Smooth muscle cell of trachea (primary cell): ENCODE measurements at places on chromosomes 5 and 9. TPM values are rescaled to one million over a fixed set of nuclear protein-coding genes. Genes with fewer than 3 reads are reported as not detected.

The CSF1R gene
- under 0.01 and 0.17 TPM in 2 replicates for total RNA-seq

The TMEM232 gene
- total RNA-seq, result 7.0 and 7.6 TPM in 2 replicates

The TMEM215 gene
- total RNA-seq, result not detected in 2 replicates

The GFRA3 gene
- not detected in 2 replicates for total RNA-seq

The IL9 gene
- not detected in 2 replicates for total RNA-seq

The RNF183 gene
- total RNA-seq, result not detected in 2 replicates

The POLR3G gene
- total RNA-seq, result 6.9 and 11.1 TPM in 2 replicates

The LEAP2 gene
- total RNA-seq, result 0.15 and 0.50 TPM in 2 replicates

The DRD1 gene
- under 0.01 TPM in 1 of 2 replicates, not detected in the other for total RNA-seq

The ADGRD2 gene
- not detected in 2 replicates for total RNA-seq

The LCN12 gene
- not detected in 2 replicates for total RNA-seq

The MTX3 gene
- total RNA-seq, result 21.8 and 23.7 TPM in 2 replicates

The AK3 gene
- 64.7 and 77.9 TPM in 2 replicates for total RNA-seq

The UHRF2 gene
- total RNA-seq, result 66.8 and 90.9 TPM in 2 replicates

The DPM2 gene
- total RNA-seq, result 9.6 and 11.9 TPM in 2 replicates

The PCDH1 gene
- 0.33 and 0.58 TPM in 2 replicates for total RNA-seq

The PTGDS gene
- total RNA-seq, result 2.8 and 36.7 TPM in 2 replicates
